ENCODE measurements at places on chromosomes 3 and 15.
A peak's percentile ranks its signal among the peaks of the same experiment; 100 is the strongest.

GRCh38 chr15:101115393-101115785, 136.5 kb downstream of the CHSY1 start:
- DNase-seq, result no peak

GRCh38 chr3:108590460-108590859, 938 bp downstream of the DZIP3 start:
- DNase-seq, result no peak

DNA sequence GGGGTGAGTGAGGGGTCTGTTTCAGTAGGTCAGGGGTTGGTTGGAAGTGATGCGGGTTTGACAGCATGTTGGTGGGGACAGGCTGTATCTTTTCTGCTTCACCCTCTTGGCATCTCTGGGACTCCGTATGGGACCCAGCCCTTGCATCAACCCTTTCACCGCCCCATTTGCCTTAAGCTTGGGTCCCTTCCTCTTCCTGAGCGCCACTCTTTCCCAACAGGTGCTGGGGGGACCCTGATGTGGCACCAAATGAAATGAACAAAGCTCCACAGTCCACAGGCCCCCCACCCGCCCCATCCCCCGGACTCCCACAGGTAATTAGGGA, 1.1 kb downstream of the EIF4G1 start:
- no peak for DNase-seq

DNA sequence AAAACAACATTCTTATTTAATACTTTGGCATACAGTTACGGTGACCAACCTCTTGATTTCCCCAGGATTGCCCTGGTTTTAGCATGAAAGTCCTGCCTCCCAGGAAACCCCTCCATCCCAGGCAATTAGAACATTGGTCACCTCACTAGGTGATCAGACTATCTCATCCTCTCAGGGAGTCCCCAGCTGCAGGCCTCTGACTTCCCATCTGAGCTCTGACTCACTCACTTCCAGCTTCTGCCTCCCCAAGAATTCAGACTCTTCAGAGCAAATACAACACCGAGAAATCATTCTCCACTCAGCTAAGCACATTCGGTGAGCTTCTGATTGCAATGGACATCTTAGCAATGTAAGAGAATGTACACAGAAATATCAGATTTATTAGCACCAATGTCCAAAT, 92.4 kb upstream of the HES1 start:
- DNase-seq, result no peak

- no peak for DNase-seq
Measured at GRCh38 chr3:155031186-155031585, 48.9 kb upstream of the MME start.

- DNase-seq, result no peak
Measured at GRCh38 chr15:58748852-58749531, 515 bp downstream of the ADAM10 start.

GRCh38 chr15:97346221-97346620, 614.3 kb upstream of the ARRDC4 start:
- DNase-seq, result no peak

DNA sequence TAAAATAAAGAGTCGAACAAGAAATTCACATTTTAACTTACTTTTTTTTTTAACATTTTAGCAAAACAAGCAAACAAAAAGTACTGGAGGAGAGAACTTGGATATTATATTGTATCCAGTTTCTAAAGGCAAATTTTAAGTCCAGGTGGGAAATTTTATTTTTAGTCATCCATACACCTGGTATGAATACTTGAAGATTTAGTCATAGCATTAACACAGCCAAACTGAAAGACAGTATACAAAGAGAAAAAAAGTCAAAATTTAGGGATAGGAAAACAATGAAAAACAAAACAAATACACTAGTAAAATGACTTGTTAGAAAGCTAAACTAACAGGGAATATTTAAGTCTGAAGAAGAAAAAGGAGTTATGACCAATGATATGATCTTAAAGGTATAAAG, 69.1 kb downstream of the PROS1 start:
- DNase-seq, result no peak

DNA sequence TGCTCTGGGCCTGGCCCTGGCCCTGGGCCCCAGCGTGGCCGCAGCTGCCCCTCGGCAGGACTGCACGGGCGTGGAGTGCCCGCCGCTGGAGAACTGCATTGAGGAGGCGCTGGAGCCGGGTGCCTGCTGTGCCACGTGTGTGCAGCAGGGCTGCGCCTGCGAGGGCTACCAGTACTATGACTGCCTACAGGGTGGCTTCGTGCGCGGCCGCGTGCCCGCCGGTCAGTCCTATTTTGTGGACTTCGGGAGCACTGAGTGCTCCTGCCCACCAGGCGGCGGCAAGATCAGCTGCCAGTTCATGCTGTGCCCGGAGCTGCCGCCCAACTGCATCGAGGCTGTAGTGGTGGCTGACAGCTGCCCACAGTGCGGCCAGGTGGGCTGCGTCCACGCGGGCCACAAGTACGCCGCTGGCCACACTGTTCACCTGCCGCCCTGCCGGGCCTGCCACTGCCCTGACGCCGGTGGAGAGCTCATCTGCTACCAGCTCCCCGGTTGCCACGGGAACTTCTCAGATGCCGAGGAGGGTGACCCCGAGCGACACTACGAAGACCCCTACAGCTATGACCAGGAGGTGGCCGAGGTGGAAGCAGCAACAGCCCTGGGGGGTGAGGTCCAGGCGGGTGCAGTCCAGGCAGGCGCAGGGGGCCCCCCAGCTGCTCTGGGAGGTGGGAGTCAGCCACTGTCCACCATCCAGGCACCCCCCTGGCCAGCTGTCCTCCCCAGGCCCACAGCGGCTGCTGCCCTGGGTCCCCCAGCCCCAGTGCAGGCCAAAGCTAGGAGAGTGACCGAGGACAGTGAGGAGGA, 21.7 kb downstream of the FBLN2 start:
- no peak for DNase-seq

DNA sequence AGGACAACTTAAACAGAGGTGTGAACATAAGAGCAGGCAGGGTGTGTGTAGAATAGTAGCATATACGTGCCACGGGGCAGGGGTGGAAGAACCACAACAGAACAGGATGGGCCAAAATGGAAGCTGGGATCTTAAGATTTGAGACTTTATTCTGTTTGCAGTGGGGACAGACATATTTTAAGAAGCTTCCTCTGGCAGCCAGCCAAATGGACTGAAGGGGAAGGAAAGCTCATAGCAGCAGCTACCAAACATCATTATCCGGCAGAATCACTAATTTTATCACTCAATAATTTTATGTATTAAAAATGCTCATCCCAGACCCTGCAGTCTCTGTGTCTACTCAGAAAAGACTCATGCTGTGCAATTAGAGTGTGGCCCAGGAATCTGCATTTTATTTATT, 130.9 kb upstream of the CTDSPL start:
- no peak for DNase-seq

- no peak for DNase-seq
Measured at GRCh38 chr15:97683831-97684230, 276.7 kb upstream of the ARRDC4 start.

DNA sequence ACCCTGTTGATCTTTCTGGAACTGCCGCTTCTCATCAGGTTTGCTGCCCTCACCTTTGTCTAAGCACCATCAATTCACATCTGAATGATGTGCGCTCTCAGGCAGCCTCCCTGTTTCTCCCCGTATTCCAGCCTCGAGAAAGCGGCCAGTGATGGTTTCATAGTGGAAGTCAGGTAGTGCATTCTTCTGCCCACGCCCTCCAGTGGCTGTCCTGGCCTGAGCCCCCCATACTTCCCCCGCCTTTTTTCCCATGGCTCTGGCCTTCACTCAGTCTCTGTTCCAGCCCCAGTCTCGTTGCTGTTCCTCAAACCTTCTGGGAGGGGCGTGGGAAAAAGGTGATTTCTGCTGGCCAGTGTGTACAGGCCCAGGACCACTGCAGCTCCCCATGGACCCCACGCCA, 101.3 kb downstream of the ASB7 start:
- no peak for DNase-seq

- no peak for DNase-seq
Measured at GRCh38 chr3:53682807-53683206, 163.4 kb downstream of the CHDH start.

DNA sequence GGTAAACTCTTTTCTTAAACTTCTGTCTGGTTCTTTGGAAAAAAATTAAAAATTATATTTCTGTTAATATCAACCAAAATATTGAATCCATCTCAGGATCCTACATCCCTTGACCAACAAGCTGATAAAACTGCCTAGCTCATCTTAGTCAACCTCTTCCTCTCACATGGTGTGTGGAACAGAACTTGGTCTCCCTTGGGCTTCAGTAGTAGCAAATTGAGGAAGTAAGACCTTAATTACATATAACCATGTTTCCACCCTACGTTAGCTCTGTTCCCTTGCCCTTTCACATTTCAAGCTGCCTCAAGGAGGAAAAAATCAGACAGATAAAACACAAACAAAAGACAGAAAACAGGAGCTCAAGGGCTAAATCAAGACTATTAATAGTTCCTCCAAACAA, 116.4 kb downstream of the GREM1 start:
- no peak for DNase-seq

DNA sequence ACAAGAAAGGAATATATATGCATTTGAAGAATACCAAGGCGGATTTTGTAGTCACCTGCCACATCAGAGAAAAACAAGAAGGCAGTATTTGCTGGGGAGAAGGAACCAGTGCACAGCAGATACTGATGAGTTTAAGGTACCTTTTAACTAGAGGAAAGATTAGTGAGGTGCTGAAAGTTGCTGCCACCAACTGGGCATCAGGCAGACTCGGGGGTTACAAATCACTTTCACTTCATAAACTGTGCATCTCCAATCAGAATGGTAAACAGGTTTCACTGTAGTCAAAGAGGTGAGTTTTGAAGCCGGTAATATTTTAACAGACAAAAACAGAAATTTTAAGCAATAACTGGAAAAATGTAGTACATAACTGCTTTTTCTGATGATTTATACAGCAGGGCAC, 4.1 kb downstream of the FBN1 start:
- DNase-seq, result no peak

GRCh38 chr3:60010781-60011180, 961.0 kb upstream of the CFAP20DC start:
- peak; percentile 38 for DNase-seq

DNA sequence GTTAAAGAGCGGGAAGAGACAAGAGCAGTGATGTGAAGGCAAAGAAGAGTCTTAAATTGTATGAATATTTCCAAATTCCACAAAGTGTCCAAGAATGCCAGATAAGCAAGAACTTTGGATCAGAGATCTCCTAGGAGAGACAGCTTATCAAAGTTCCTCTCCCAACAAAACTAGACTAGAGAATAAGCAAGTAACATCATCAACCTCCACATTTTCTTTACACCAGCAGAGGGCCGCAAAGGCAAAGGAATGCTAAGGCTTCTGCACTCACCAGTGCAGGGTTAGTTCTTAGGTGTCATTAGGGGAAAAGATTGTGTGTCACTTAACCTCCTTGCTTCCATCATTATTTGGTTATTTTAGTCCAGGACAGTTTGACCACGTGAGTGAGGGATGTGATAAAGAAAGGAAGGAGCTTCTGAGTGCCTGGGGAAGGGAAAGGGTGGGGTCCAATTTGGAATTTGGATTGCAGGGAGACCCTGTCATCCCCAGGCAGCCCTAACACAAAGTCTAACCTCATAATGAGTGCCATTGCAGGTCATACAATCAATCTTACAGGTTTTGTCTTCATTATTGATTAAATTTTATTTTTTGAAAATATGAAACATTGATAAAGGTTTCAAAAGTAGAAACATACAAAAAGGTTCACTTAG, 7.5 kb upstream of the CMTM6 start:
- DNase-seq, result peak; percentile 41

DNA sequence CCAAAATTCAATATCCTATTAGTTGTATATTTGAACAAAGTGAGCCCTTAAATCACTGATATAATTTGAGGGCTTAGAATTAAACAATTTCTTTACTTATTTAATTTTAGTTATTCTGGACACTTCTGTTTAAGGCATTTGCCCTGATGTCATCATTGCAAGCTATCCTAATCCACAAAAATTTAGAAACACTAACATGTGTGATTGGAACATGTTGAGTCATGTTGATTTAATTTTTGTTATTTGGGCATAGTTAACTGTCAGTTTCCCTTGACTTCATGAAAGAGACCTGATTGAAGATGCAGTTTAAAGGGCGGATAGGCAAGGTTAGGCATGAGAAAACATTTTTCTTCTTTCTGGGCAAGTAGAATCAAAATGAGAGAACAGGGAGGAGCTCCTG, 682.6 kb downstream of the ROBO1 start:
- no peak for DNase-seq

DNA sequence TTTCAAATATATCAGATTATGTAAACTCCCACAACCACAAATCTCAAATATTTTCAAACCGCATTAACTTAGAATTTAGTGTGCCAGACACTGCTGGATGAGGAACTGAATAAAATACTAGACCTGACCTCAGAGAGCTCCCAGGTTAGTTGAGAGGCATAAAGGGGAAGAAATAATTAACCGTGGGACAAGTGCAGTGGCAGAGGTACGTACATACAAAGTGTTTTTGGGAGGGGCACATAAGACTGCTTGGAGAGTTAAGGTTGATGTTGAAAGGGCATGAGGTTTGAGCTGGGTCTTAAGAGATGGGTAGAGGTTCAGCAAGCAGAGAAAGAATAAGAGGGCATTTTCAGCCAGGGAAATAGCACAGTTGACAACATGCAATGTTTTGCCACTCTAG, 17.2 kb downstream of the THUMPD3 start:
- no peak for DNase-seq

DNA sequence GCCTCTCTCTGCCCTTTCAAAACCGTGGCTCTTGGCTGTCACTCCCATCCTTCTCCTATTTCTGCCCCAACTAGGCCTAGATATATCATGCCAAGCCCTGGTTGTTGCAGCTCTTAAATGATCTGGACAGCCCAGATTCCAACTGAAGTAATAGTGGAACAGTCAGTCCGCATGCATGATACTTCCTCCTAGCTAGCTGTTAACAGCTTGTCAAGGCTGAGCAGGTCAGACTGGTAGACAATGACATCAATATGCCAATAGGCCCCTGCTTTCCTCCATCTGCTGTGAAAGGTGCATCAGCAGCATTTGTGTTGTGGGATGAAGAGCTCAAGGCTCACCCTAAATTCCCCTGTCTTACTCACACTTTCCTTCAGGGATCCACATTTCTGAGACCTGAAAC, 527.7 kb upstream of the TGFBR2 start:
- no peak for DNase-seq

- DNase-seq, result no peak
Measured at GRCh38 chr3:106333911-106334618, 465.3 kb upstream of the CBLB start.

DNA sequence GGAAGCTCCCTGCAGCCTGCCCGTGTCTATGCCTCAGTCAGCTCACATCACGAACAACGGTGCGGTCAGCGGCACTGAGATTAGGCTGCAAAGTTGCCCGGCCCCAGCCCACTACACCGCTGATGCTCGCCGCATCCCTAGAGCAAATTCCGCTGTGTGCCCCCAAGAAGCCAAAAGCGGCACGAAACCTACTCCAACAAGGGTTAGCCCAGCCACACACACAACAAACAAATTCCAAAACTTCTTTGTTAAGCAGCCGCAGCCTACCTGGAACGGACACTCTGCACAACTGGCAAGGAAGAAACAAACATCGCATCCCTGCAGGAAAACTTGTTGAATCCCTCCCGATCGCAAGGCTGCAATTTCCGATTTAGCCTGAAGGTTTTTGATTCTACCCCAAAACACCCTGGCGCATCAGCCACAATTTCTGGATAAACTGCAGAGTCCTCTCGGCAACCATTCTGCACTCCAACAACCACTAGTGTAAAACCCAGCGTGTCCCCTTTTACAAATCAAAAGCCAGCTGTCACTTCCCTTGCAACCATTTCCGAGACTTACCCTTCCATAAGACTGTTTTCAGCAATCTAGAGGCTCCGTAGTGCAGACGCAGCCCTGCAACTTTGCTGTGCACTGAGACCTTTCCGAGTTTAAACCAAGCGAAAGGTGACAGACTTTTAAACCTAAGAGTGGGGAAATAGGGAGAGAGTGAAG, 449 bp downstream of the ROBO1 start:
- no peak for DNase-seq

GRCh38 chr15:29826908-29827820, 4.9 kb upstream of the TJP1 start:
- DNase-seq, result no peak

Measured in activated CD4-positive, CD25-positive, alpha-beta regulatory T cell treated with anti-CD3 and anti-CD28 coated beads, Interleukin-2, amount 50 U/mL, for 16 hours (primary cell).